Chondrocyte (in vitro differentiated cells): ENCODE measurements at places on chromosomes 7 and 10.

- no peak for DNase-seq
Measured at GRCh38 chr7:7535691-7536090, at the start of gene COL28A1. COL28A1 (minus strand) TSS chr7:7535873; CDS start chr7:7532875, 2,998 bp downstream.

DNA sequence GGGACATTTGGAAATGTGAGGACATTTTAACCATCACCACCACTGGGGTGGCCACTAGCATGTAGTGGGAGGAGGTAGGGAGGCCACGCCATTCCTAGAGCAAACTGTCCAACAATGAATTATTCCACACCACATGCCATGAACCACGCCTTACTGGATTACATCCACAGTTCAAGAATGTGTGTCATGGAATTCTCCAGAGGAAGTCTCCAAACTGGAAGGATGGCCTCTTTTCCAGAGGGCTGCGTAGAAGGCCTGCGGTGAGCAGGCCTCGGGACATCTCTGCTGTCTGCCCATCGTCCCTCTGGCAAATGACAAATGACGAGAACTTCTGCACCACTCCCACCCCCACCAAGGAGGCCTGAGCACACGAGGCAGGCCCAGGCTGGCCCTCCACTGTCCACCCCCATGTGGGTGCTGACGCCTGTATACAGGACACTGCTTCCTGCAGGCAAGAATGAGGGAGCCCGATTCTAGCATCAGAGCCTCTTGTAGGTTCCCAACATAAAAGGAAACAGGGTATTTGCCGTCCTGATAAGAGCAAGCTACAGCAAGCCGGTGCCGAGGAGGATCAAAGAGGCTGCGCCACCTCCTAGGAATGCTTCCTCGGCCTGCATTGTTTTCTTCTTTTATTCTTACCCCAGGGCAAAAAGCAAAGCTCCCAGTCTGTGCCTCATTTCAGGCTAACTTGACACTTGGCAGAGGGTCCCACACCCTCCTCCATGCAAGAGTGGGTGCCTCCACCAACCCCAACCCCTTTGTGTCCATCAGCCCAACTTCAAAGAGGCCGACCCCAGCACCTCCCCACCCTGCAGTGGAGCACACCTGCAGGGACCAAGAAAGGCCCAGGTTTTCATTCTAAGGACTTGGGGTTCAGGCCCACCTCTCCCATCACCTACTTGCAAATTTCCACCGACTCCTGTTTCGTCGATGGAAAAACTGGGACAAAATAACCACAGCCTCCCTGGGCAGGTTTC is 23.9 kb downstream of the TNS3 start:
- no peak for DNase-seq

GRCh38 chr10:86693721-86694369 is 25.5 kb downstream of the LDB3 start:
- DNase-seq: no peak

DNA sequence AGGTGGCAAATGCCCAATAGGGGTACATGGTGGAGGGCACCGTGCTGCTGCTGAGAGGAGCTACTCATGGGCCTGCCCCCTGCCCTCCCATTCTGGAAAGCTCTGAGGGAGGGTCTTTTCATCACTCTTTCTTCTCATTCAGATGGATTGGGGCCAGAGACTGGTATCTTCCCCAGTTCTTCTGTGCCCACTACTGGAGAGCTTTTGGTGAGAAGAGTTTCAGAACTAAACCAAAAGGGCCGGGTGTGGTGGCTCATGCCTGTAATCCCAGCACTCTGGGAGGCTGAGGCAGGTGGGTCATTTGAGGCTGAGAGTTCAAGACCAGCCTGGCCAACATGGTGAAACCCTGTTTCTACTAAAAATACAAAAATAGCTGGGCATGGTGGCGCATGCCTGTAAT is 12.5 kb downstream of the ADRA2A start:
- peak; percentile 5 for DNase-seq

GRCh38 chr7:115558161-115558560 is 472.4 kb downstream of the TFEC start:
- DNase-seq: no peak

DNA sequence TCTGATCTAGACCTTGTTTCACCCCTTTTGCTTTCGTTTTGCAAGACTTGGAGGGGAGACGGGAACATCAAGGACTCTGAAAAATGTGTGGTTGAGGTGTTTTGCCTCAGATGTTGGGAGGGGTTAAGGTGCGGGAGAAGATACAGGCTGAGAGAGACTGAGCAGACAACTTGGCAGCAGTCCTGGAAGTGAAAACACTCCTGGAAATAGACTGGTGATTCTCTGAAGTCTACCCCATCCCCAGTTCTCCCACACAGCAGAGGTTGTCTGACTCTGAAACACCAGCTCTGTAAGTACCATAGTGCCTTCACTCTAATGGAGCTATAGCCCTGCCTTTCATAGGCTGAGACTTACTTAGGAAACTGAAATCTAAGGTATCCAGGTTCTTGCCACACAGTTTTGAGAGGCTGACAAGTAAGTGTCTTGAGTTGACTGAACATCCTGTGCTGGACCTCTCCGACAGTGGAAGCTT is 152.5 kb downstream of the PPP1R9A start:
- no peak for DNase-seq

GRCh38 chr7:126303926-126304325 is 948.8 kb downstream of the GRM8 start:
- DNase-seq: no peak

GRCh38 chr7:98126311-98127142 is 19.9 kb downstream of the LMTK2 start:
- DNase-seq: no peak

- no peak for DNase-seq
Measured at GRCh38 chr10:80484243-80484642, 30.1 kb downstream of the TSPAN14 start.

DNA sequence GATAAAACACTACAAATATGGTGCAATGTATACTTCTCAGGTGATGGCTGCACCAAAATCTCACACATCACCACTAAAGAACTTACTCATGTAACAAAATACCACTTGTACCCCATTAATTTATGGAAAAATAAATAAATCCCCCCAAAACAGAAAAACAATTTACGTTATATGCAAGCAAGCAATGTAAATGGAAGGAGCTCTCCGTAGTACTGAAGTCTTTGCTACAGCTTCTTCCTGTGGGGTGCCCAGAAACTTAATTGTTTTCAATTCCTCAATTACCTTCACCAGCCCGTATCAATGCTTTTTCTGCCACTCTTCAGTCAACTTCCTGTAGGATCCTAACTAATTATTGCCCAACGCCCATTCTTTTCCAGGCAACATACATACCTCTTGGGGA is 138.1 kb downstream of the RELN start:
- DNase-seq: no peak

DNA sequence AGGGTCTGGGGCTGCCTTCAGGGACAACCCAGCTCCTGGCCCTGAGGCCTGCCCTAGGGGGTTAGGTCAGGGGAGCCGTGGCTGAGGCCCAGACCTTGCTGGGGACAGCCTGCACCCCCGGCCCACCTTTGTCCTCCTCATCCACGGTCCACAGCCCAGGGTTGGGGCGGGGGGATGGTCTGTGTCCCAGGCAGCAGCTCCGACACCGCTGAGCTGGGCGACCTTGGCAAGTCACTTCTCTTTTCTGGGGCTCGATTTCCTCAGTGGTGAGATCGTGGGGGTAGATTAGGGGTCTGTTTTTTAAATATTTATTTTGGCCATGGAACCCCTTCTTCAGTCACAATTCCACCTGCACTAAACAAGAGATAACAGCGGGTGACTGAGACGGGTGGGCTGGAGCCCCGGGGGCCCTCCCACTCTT is 30.9 kb downstream of the DNAJB12 start:
- no peak for DNase-seq

- no peak for DNase-seq
Measured at GRCh38 chr7:84948634-84949033, 238.2 kb downstream of the SEMA3D start.

DNA sequence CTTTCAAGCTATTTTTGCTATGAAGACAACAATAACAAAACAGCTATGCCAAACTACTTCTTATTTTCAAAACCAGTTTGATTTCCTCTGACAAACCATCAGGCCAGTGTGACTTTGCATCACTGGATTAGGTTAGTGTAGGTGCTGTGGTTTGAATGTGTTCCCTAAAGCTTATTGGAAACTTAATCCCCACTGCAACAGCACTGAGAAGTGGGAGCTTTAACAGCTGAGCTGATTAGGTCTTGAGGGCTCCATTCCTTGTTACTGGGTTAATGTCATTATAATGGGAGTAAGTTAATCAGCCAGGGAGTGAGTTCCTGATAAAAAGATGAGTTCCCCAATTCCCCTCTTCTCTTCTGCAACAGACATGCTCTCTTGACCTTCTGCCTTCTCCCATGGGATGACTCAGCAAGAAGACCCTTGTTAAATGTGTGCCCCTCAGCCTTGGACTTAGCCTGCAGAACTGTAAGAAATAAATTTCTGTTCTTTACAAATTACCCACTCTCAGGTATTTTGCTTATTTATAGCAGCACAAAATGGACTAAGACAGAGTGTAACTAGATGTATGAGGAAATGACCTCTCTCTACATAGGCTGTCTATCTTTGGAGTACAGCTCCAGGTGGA is 186.8 kb downstream of the CTTNBP2 start:
- no peak for DNase-seq

DNA sequence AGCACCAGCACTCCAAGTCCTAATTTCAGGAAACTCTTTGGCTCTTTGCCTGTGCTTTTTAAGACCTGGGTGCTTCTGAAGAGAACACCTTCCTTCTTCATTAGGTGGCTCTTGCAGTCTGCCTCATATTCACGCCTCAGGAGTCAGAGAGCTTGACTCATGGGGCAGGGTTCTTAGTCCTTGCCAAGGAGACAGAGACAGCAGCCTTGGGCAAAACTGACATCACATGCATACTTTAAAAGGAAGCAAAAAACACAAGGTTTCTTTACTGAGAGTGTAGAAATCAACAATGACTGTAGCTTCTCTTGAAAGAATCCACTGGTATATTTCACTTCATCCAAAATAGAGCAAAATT is 780.6 kb downstream of the INHBA start:
- DNase-seq: no peak

GRCh38 chr10:18044976-18045720 is 93.4 kb downstream of the SLC39A12 start:
- no peak for DNase-seq

- no peak for DNase-seq
Measured at GRCh38 chr10:119650062-119650461, 1.1 kb upstream of the BAG3 start.

- DNase-seq: peak; percentile 92
Measured at GRCh38 chr10:132124201-132124920, 58.6 kb downstream of the JAKMIP3 start.

DNA sequence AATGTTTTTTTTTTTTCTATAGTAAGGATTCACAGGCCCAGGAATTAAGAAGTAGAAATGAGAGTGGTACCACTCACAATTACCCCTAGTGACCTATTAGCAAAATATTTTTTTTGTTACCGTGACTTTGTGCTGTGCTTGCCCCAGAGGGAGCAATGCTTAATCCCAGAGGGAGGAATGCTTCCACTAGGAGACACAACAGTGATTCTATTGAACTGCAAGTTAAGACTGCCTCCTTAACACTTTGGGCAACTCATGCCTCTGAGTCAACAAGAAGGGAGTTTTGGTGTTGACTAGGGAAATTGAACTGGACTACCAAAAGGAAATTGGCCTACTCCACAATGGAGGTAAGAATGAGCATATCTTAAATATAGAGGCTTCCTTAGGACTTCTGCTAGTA is 17.2 kb upstream of the MEOX2 start:
- no peak for DNase-seq

- no peak for DNase-seq
Measured at GRCh38 chr7:34845666-34846361, 187.8 kb downstream of the NPSR1 start.

GRCh38 chr10:24393201-24393600 is 184.3 kb downstream of the KIAA1217 start:
- no peak for DNase-seq

GRCh38 chr7:179209-179681 is 13.1 kb upstream of the FAM20C start:
- no peak for DNase-seq

- DNase-seq: no peak
Measured at GRCh38 chr10:114577133-114577532, 80.9 kb downstream of the ABLIM1 start.

DNA sequence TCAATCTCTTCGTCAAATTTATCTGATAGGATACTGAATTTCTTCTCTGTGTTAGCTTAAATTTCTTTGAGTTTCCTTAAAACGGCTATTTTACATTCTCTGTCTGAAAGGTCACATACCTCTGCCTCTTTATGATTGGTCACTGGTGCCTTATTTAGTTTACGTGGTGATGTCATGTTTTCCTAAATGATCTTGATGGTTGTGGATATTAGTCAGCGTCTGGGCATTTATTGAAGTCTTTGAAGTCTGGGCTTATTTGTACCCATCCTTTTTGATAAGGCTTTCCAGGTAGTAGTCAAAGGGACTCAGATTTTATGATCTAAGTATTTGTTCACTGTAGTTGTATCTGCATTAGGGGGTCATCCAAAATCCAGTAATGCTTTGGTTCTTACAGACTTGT is 1407.5 kb upstream of the LRRTM3 start:
- no peak for DNase-seq

DNA sequence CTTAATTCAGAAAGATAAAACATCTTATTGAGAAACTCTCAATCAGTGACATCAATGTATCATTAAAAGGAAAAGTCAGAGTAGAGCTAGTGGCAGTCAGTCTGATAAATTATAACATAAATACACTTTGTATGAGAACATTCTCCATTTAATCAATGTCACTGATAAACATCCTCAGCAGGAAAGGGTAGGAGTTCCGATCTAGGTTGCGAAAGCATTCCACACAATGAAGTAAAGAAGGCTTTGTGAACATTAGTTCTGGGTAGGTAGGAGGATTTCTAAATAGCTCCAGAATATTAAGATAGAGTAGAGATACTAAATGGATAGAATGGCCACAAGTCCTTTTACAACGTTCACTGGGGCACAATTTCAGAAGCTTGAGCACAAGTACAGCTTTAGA is 179.7 kb upstream of the MALRD1 start:
- DNase-seq: no peak

- no peak for DNase-seq
Measured at GRCh38 chr7:110943701-110944345, 147.1 kb upstream of the LRRN3 start.

DNA sequence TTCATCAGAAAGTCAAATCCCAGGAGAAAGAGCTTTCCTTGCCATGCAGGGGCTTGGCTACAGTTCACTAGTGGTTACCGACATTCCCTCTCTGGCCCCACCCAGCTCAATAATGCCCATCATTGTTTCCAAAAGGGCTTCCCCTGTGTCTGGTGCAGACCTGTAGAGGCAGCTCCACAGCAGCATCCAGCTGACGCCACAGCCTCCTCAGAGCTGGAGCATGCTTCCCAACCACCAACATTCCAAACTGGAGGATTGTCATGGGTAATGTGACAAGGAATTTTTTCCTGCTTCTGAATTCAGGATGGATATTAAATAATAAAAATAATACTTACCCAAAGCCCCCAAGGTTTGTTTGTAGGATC is 77.4 kb downstream of the ZNF365 start:
- DNase-seq: no peak
